Activated CD4-positive, alpha-beta T cell treated with anti-CD3 and anti-CD28 coated beads, Interleukin-2, amount 10 ng/mL, durations not matched to agents 24 days and 14 days (primary cell): ENCODE measurements at places on chromosomes 1 and 21.

DNA sequence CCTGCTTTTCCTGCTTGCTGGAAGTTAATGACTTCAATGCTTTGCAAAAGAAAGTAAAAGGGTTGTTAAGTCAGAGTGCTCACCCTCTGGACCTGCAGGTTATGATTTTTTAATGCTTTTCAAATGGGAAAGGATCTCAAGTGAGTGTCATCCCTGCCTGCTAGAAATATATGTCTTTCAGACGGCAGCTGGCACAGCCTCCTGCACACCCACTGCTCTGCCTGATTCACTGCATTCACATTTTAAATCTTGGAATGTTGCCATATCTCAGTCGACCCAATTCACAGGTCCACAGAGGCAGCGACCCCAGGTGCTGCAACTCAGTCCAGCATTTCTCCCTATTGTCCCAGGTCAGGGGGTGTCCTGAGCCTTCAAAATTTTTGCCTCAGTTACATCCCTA, 10.7 kb downstream of the DUSP23 start:
- no peak for DNase-seq

- no peak for DNase-seq
Observed at GRCh38 chr1:103274886-103275285, 166.6 kb upstream of the COL11A1 start.

DNA sequence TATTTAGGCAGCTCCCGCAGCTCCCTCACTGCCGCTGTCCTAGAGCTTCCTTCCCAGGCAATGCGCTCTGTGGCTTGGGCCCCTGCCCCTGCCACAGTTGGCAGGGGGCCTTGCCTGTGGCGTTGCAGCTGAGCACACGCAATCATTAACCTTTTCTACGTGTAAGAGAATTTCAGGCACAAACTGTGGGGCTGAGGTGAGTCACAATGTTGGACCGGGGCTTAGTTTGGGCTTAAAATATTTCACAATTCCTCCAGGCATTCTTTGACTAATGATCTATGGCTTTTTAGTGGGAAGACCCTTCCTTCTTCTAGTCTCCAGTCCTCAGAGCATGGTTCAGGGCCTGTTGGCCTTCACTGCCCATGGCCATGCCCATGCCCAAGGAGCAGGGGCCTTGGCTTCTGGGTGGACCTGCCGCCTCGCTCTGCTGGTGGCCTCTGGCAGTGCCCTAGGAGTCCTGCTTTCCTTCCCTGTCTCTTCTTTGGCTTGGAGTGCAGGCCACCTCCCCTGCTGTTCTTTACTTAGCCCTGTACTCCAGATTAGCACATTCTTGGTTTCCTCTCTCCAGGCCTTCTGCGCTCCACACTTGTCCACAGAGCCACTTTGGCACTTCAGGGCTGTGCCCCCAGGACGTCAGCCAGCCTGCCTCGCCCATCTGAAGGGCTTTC, 39.2 kb downstream of the MAPKAPK2 start:
- DNase-seq: no peak

DNA sequence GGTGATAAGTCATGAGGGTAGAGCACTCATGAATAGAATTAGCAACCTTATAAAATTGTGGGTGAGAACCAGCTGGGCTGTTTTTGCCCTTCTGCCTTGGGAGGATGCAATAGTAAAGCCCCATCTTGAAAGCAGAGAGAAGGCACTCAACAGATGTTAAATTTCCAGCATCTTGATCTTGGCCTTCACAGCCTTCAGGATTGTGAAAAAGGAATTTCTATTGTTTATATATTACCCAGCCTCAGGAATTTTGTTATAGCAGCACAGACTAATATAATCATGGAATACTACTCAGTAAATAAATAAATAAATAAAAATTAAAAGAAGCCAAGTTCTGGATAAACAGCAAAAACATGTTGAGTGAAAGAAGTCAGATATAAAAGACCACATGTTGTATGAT, 175.2 kb downstream of the KCNT2 start:
- no peak for DNase-seq

DNA sequence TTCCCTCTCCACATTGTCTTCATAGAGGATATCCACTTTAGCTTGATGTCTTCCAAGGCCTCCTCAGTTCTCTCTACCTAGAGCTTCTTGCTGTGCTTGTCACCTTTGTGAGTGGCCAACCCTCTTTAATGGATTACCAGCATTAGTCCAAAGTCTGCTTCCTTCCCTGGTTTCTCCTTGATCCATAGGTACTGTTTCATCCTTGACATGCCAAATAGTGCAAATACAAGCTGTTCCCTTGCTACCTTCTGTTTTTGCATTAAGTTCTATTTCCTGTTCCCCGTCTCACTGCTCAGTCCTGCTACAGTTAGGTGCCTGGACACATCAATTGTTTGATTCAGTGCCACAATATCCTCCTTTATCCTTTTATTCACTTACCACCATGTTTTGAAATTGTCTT, 19.2 kb downstream of the MAST2 start:
- no peak for DNase-seq

DNA sequence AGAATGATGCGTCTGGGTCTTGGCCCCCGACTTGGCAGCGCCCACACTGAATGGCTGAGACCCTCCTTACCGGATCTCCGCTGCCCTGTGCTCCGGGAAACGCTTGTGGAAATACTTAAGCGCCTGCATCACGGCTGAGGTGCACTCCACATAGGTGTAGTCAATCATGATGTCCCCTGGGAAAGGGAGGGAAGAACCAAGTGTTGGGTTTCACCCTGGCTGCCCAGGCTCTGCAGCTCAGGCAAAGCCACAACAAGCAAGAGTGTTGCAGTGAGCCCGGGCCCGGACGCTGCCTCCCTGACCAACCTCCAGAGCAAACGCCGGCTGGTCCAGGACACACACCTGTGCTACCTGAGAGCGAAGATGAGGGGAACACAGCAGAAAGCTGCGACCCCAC, 21.5 kb upstream of the SPATC1L start:
- no peak for DNase-seq
